ENCODE measurements at places on chromosomes 1 and 21. TPM values are rescaled to one million over a fixed set of nuclear protein-coding genes. Genes with fewer than 3 reads are reported as not detected.

ST6GALNAC5 gene
- not detected for total RNA-seq

F5 gene
- total RNA-seq: 0.47 TPM

KIF26B gene
- total RNA-seq: not detected

HSF2BP gene
- 0.29 TPM for total RNA-seq

TIE1 gene
- total RNA-seq: 9.6 TPM

OPRD1 gene
- total RNA-seq: not detected

MTMR11 gene
- total RNA-seq: 2.6 TPM

AMY2A gene
- not detected for total RNA-seq

CFHR3 gene
- not detected for total RNA-seq

LUZP1 gene
- total RNA-seq: 43.1 TPM

EFNA1 gene
- total RNA-seq: not detected

RHD gene
- total RNA-seq: not detected

OR6N1 gene
- not detected for total RNA-seq

KLHDC9 gene
- 0.64 TPM for total RNA-seq

HLX gene
- 3.9 TPM for total RNA-seq

C1orf87 gene
- not detected for total RNA-seq

NOS1AP gene
- total RNA-seq: 0.12 TPM

AMY1B gene
- not detected for total RNA-seq

- no peak for DNase-seq
Measured at GRCh38 chr1:244046907-244047611, 4.0 kb upstream of the ZBTB18 start.

DNA sequence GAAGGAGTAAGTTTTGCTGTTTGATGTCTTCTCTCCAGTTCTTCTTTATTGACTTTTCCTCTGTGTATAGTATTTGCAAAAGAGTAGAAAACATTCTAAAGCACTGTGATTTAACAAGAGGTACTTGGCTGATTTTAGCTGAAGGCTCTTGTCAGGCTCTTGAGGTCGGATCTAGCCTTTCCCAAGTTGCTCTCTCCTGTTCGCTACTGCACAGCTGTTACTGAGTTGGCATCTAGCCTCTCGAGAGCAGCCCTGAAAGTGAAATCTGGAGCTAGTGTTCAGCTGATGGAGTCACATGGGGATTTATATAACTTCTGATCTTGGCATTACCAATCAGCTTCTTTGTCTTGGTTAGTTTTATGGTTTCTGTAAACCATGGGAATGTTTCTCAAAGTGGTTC lies 193.1 kb downstream of the RYR2 start:
- DNase-seq: no peak

GRCh38 chr1:87644033-87644578 lies 315.4 kb downstream of the LMO4 start:
- no peak for DNase-seq

DNA sequence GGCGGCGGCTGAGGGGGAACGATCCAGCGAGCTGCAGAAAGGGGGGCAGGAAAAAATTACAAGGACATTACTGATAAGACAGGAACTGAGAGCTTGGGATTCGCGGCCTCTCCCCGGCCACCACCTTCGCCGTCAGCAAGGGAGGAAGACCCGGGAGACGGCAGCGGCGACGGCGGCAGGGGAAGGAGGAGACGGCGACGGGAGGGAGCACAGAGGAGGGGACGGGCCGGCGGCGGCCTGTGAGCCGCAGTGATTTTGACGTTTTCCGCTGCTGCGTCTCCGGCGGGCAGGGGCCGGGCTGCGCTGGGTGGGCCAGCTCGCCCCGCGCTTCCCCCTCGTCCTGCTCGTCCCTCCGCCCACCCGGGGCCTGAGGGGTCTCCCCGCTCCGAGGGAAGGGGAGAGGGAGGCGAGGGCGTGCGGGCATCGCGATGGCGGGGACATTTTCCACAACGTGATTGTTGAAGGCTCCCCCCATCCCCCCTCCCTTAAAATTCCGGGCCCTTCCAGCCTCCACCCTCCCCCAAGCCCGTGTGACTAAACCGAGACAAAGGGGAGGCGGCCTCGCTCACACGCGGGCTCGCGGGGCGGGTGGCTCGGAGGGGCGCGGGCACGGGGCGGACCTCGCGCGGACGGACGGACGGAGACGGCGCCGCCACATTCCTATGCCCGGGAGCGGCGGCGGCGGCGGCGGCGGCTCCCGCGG lies 407 bp downstream of the CAMSAP2 start:
- peak; percentile 71 for DNase-seq

GRCh38 chr1:165737196-165737595 lies 31.5 kb downstream of the TMCO1 start:
- no peak for DNase-seq

GRCh38 chr1:203479646-203480045 lies 4.0 kb downstream of the PRELP start:
- no peak for DNase-seq

- DNase-seq: no peak
Measured at GRCh38 chr1:54811739-54812655, 10.9 kb upstream of the TTC22 start.

GRCh38 chr1:197544553-197544952 lies 230.7 kb downstream of the DENND1B start:
- no peak for DNase-seq

DNA sequence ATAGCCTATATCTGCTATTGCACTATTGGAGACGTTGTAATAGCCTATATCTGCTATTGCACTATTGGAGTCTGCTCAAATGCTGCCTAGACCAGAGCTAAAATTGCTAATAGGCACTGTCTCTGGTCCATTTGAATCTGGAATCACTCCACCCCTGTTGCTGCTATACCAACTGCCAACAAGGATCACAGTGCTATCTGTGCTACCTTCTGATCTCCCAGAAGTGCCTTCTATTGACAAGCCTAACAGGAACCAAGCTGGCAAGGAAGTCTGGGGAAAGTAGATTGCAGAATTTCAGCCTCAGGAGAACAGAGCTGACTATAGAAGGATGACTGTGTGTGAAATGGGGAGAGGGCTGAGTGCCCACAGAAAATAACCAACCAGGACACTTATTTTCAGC lies 15.9 kb downstream of the RWDD3 start:
- no peak for DNase-seq

DNA sequence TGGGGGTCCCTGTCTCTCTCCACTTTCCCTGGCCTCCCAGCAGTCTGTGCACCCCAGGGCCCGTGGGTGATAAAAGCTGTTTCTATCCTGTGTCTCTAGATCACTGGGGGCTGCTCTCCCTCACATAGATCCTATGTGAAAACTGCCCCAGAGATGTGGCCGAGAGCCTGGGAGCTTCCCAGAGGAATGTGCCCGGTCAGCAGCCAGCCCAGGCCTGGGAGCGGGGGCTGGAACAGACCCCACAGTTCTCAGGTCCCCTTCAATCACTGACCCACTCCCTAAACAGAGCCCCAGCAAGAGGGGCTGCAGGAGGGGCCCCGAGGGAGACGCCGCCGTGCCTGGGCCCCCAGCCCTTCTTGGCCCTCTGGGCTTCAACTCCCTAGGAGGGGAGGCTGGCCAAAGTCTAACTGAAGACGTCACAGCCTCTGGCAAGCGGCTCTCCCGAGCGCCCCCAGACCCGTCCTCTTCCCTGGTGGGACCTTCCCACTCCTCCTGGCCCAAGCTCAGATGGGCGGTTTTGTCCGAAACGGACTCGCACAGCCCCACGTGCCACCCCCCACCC lies 403 bp downstream of the MXRA8 start:
- DNase-seq: no peak

GRCh38 chr21:33030633-33031032 lies 4.9 kb downstream of the OLIG2 start:
- no peak for DNase-seq

DNA sequence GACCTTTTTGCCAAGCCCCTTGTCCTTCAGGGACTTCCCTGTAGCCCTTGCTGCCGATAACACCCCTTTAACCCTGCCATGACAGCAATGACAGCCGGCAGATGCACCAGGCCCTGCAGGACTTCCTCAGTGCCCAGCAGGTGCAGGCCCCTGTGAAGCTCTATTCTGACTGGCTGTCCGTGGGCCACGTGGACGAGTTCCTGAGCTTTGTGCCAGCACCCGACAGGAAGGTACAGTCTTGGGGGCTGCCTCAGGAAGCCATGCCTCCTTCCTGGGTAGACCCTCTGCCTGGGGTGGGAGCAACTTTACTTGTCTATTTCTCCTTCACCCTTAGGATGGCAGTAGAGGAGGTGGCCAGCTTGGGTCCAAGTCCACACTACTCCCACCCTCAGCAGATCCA lies 16.1 kb upstream of the PADI6 start:
- no peak for DNase-seq

DNA sequence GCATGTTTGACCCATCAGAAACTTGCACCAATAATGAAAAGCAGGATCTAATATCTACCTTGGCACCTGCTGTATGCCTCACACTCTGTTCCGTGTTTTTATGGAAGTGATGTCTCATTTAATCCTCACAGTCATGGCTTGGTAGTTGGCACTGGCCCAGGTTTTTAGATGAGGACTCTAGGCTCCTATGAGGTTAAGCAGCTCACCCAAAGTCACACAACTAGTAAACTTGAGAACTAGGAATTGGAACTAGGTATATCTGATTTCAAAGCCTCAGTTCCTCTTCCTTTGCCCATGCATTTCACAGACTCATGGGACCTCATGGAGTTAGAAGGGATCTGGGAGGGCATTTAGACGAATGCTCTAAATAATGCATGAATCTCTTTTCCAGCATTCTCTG lies 21.3 kb upstream of the TARBP1 start:
- DNase-seq: no peak

DNA sequence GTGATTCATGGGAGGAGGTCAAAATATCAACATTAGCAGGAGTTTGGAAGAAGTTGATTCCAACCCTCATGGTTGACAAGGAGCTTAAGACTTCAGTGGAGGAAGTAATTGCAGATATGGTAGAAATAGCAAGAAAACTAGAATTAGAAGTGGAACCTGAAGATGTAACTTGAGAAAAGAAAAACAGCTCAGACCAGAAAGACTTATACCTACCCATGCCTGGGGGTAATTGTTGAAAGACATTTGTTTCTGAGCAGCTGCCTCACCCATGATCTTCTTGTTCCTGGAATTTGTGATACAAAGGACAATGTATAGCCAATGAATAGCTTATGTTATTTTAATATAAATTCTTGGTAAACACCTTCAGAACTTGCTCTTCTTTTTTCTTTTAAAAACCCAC lies 128.6 kb downstream of the LRIG2 start:
- DNase-seq: no peak

DNA sequence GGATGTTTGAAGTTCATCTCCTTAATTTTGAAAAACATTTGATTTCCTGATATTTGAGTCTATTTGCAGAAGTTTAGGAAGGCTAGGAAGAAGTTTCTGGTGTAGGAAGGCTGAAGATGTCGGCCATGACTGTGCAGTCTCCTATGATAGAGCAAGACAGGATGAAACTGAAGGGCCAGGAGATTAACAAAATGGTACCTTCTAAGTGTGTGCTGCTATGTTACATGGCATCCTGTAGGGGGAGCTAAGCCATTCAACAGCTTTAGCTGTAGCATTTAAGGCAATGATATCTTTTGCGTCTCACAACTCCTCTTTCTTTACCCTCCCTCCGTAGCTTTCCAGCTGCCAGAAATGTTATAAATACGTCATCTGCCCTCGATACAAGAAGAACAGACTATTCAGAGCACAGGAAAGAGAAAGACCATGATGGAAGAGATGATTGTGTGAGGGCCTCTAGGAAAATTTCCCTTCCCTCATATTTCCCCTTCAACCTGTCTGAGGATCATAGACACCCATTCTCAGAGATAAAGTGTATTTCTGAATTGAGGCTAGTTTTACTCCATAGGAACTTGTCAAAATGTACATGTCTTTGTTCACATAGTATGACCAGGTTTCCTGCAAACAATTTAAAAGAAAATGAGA lies 61.1 kb downstream of the XCL1 start:
- DNase-seq: no peak

DNA sequence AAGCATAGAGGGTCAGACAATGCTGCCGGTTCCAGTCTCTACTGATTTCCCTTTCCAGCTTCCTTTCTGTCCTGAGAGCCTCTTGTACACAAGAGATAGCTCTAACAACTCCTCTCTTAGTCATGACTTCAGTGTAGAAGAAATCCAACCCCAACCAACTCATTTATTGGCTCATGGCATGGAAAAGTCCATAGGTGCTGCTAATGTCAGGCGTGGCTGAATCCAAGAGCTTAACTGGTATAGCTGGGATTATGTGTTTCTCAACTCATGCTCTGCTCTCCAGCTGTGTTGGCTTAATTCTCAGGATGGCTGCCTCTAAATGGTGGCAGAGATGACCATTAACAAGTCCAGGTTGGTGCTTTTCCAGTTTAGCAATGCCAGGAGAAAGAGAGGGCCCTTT lies 12.4 kb upstream of the THRAP3 start:
- no peak for DNase-seq

GRCh38 chr1:16926491-16927073 lies 4.9 kb downstream of the CROCC start:
- no peak for DNase-seq

DNA sequence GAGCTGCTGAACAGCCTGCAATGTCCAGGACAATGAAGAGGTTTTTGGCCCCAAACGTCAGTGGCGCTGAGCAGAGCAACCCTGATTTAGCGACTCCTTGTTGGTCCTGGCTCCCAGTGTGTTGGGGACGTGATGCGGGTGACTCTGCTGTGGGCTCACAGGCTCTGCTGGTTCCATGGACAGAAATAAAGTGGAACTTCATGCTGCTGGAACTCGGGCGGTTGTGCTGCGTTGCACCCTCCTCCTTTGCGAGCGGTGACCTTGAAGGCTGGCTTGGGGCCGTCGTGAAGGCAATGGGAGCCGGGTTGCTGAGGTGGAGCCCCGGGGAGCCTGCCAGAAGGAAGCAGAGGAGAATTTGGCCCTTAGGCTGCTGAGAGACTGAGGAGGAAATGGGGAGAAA lies 122.6 kb upstream of the C1orf174 start:
- no peak for DNase-seq

DNA sequence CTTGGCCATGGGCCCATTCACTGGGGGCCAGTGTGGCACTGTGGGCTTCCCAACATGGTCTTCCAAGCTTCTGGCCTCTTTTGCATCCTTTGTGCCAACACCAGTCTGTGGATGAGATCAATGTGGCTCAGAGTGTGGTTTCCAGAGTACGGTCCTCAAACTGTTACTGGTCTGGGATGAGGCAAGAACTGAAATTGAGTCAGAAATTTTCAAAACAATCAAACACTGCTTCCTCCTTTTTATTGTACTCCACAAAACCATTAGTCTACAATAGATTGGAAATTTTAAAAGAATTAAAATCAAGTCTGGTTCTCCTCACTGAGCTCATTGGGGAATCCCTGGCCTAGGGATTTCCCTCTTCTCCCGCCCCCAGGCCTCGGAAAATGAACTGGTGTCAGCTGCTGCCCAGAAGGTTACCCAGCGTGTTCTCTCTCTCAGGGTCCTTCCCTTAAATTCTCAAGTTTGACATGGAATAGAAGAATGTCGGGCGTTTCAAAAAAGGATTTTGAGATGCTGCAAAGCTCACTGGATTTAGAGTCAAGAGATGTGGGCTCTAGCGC lies 222.0 kb downstream of the SDCCAG8 start:
- DNase-seq: no peak

DNA sequence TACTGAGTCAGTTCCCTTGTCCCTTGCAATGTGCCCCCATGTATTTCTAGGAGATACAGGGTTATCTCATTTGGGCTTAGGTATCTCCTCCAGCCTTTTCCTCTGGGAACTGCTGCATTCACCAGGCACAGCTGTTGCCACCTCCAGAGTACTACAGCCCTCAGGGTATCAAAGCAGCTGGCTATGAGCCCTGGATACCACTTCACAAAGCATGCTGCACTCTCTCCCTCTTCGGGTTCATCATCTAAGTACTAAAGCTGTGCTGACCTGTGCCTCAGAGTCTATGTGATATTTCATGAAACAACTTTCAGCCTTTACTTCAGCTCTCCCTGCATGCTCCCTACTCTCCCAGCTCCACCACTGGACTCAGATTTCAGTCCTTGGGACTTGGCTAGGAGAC lies 62.3 kb downstream of the CCDC185 start:
- DNase-seq: no peak

- DNase-seq: no peak
Measured at GRCh38 chr1:203698144-203698543, 66.8 kb upstream of the LAX1 start.

Measured in natural killer cell treated with Interleukin-12 subunit alpha and Interleukin-12 subunit beta and Interleukin-15 and Interleukin-18, amount 100 ng/mL, for 72 hours (primary cell).